ENCODE measurements at places on chromosomes 3 and 15.
A peak's percentile ranks its signal among the peaks of the same experiment; 100 is the strongest.

- DNase-seq: peak; percentile 58
Observed at GRCh38 chr3:9373465-9373864, 10.6 kb downstream of the THUMPD3 start.

- DNase-seq: no peak
Observed at GRCh38 chr3:41900265-41900664, 61.6 kb downstream of the ULK4 start.

DNA sequence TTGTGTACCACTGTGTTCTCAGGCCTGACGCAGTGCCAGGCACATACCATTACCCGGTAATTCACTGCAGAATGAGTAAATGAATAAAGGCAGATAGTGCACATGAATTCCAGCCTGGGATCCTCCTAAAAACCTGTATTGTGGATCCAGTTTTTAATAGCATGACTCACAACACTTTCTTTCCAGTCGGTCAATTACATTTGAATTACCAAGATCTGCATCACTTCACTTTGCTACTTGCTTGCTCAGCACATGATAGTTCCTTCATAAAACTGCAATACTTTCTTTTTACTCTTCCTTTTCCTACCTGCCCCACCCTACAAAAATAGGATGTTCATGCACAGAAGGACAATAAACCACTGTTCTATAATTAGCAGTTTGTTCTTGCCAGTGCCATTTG lies 553.8 kb downstream of the MAGI1 start:
- DNase-seq: no peak

- DNase-seq: no peak
Observed at GRCh38 chr3:63193647-63194046, 84.5 kb upstream of the SYNPR start.

- DNase-seq: peak; percentile 79
Observed at GRCh38 chr15:75153565-75154276, 48.0 kb upstream of the C15orf39 start.

- DNase-seq: no peak
Observed at GRCh38 chr3:30554317-30554690, 52.1 kb upstream of the TGFBR2 start.

DNA sequence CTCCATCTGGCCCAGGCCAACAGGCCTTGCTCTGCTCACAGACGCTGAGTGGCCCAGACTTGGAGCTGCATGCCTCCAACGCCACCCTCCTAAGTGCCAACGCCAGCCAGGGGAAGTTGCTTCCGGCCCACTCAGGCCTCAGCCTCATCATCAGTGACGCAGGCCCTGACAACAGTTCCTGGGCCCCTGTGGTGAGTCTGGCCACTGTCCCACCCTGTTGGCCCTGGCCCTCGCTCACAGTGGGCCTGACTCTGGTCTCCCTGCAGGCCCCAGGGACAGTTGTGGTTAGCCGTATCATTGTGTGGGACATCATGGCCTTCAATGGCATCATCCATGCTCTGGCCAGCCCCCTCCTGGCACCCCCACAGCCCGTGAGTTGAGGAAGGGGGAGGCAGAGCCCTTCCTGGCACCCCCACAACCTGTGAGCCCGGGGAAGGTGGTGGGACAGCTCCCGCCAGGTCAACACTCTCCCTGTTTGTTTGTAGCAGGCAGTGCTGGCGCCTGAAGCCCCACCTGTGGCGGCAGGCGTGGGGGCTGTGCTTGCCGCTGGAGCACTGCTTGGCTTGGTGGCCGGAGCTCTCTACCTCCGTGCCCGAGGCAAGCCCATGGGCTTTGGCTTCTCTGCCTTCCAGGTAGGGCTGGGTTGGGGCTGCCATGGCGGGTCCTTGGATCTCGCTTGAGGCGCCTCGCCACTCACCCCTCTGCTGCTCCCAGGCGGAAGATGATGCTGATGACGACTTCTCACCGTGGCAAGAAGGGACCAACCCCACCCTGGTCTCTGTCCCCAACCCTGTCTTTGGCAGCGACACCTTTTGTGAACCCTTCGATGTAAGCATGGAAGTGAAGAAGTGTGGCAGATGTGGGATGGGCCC lies 10.0 kb downstream of the NT5DC2 start:
- DNase-seq: no peak

GRCh38 chr3:70905491-70905890 lies 593.1 kb upstream of the MDFIC2 start:
- no peak for DNase-seq
